ENCODE measurements at places on chromosomes 12 and 14.

DNA sequence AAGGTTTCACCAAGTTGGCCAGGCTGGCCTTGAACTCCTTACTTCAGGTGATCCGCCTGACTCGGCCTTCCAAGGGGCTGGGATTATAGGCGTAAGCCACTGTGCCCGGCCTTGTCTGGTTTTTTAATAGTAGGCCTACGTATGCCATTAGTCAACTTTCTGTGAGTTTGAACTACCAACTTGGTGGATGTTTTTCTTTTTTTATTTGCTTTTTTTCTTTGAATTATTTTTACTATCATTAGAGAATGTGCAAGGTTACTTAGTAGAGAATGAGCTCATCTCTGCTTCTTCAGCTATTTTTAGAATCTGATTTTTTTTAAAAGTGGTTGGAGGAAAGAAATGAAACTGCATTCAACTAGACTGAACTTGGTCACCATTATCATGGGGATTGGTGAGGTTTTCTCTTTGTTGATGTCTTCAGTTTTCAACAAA lies 51.4 kb downstream of the HMGA2 start:
- no peak for DNase-seq

GRCh38 chr14:73784181-73784987 lies 67.2 kb upstream of the PTGR2 start:
- DNase-seq = no peak

- no peak for DNase-seq
Measured at GRCh38 chr12:6891646-6892001, 13.0 kb upstream of the LRRC23 start.

DNA sequence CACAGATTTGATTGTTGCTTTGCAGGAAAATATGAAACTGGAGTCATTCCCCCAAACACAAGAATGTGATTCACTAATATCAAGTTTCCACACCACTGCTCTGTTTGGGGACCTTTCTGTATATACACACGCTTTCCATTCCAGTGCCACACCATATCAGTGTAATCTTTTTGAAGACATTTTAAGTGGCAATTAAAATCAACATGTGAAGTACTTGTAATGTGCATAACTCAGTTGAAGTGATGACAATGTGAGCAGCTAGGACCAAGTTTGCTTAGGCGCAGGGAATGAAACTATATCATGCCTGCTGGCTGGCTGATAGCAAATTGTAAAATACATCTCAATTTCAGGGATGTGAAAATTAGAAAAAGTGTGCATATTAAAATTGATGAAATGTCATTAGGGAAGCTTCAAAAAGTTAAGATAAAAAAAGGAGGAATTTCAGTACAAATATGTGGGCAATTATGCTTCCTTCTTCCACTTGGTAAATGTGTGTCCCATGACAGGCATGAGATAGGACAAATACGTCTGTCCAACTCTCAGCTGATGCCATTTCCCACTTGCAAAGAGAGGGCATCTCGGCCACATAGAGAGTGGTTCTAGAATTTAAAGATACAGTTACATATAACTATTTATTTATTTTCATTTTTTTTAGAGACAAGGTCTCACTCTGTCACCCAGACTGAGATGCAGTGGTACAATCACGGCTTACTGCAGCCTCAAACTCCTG lies 43.7 kb downstream of the HSPB8 start:
- DNase-seq = no peak

DNA sequence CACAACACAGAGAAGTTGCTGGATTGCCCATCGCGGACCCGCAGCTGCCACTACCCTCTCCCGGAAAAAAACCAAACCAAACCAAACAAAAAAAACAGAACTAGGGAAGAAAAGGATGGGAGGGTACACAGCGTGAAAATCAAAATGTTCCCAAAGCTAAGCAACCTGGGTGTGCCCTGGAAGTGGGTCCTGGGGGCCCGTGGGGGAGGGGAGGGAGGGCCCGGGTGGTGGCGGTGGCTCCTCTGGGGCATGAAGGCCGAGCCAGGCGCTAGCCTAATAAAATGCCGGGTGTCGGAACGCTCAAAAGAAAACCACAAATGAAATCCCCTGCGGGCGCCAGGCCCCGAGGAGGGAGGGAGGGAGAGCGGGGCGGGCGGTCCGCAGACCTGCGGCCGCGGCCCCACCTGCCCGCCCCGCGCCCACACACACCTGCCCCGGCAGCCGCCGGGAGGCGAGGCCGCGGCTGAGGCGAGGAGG lies 787 bp downstream of the HECTD4 start:
- no peak for DNase-seq

DNA sequence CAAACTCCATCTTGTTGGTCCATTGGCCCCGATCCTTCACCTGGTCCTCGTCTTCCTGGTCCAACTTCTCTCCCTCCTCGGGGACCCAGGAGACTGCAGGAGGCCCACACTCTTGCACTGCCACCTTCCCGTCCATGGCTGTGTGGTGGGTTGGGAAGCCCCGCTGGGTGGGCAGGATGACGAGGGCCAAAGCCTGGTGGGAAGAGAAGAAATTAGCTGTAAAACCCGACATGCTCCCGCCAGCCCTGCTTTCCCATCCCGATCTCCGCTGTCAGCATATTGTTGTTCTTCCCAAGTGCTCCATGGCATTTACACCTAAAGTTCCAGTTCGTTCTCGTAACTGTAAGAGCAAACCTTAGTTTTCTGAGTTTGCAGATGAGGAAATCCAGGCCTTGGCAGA lies 4.1 kb downstream of the SLC6A12 start:
- DNase-seq = no peak

DNA sequence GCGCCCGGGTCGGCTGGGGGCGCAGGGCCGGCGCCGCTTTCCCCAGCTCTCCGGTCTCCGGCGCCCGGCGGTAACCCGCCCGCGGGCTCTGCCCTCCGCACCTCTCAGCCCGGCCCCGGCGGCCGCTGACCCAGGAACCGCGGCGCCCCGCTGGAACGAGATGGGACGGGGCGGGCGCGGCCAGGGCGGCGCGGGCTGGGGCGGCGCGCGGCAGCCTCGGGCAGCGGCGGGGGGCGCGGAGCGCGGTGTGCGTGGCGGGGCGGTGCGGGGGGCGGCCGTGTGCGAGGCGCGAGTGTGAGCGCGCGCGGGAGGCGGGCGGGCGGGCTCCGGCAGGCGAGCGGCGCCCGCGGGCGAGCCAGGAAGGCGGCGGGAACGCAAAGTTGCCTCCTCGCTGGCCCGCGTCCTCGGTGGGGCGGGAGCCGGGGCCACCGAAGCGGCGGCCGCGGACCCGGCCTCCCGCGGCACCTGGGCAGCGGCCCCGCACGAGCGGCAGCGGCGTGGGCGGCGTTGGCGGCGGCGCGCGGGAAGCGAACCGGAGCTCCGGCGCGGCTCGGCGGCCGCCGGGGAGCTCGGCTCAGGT lies 671 bp upstream of the DIO3 start:
- DNase-seq = no peak

DNA sequence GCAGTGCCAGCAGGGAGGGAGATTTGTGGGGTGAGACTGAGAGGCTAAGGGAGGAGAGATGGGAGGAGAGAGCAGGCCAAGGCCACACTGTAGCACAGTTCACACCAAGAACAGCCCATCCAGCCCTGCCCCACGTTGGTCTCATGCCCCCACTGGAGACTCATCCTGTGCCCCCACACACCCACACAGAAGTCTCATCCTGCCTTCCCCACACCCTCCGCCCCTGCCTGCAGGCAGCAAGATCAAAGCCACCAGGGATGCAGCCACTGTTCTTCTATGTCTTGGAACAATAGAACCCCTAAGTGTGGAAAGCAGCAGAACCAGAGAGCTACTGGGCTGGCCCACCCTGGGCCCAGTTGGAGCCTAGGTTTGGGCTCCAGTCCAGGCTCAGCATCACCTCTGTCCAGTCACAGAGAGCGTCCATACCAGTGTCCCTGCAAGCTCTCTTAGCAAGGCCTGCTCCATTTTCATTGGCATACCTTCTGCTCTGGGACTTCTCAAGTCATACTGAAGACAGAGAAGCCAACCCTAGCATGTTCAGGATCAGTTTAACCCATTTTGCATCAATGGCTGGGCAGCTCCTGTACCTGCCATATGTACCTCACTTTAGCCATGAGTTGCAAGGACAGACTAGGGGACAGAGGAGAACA lies 31.7 kb upstream of the HDAC7 start:
- DNase-seq = no peak

DNA sequence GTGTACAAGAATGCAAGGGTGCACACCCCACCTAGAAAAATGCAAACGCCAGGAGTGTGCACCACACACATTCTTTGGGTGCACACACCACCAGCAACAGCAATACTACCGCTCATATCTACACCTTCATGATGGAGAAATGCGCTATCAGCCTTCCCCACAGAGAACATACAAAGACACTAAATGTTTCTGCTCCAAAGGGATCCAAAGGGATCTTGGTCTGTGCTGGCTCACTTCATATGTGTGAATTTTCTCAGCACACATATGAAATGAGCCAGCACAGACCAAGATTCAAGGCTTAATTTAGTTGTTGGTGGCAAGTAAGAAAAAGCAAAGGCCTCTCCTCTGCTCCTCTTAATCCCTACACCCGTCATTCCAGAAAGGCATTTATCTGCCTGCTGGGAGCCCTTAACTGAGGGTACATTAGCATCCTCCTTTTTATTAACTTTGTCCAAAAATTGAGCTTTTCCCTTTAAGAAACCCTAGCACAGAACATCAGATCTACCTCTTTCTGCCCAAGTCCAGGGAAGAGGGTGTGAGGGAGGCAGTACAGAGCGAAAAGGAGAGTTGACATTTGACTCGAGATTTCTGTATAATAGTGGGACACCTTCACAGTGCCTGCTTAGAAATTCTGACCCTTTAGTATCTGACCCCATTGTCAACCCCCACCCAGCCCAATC lies 8.3 kb downstream of the BMP4 start:
- no peak for DNase-seq

Data from iPS-NIHi11 (cell line).